ENCODE measurements at places on chromosomes 2 and 18. TPM values are rescaled to one million over a fixed set of nuclear protein-coding genes. Genes with fewer than 3 reads are reported as not detected.

The RUFY4 gene
- total RNA-seq, result not detected

The MALL gene
- total RNA-seq, result 49.2 TPM

The MEP1B gene
- not detected for total RNA-seq

The DOK6 gene
- 0.21 TPM for total RNA-seq

The CCDC85A gene
- total RNA-seq, result 2.3 TPM

The EPHA4 gene
- total RNA-seq, result 69.7 TPM

The TNFAIP6 gene
- not detected for total RNA-seq

The CYTIP gene
- total RNA-seq, result 5.4 TPM

The MREG gene
- total RNA-seq, result 37.3 TPM

The SERPINB10 gene
- 1.9 TPM for total RNA-seq

The TMEM237 gene
- 76.6 TPM for total RNA-seq

The SERPINB13 gene
- total RNA-seq, result 10.9 TPM

Data from suprapubic skin (tissue), 4 donors.